ENCODE measurements at places on chromosomes 1 and 21.
A peak's percentile ranks its signal among the peaks of the same experiment; 100 is the strongest.

- DNase-seq = no peak
Observed at GRCh38 chr1:20220036-20220435, 33.7 kb upstream of the PLA2G2C start.

DNA sequence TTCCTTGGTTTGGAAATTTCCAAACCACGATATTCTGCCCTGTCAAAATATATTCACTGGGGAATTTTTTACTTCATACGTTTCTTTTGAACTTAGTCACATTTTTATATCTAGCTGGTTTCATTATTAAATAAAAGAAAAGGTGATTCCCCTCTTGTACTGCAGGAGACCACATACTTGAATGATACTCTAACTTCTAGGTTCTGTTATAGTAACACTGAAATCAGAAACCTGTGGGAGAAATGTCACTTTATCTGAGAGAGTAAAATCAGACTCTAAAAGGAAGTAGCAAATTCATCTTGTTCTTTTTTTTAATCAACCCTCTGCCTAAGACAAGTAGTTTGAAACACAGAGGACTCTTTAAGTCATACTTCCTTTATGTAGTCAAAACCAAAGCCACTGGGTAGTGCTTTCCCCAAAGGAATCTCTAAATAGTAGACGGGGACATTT, 34.4 kb downstream of the MRPL39 start:
- no peak for DNase-seq

- DNase-seq = no peak
Observed at GRCh38 chr1:24516506-24516905, 13.9 kb downstream of the RCAN3 start.

DNA sequence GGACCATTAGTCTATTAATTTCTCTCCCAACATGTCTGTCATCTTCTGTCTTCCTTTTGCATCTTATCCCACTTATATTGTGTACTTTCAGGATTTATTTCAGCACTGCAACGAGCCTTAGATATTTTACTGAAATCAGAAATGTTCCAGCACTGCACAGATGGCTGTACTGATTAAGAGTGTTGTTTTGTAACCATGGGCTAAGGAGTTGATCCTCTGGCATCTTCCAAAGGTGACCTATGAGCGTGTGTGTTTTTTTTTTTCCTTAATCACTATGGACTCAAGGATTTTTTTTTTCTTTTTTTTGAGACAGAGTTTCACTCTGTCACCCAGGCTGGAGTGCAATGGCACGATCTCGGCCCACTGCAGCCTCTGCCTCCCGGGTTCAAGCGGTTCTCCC, 7.1 kb upstream of the DDX59 start:
- no peak for DNase-seq

- DNase-seq = no peak
Observed at GRCh38 chr21:32735524-32735923, 7.7 kb upstream of the SYNJ1 start.

DNA sequence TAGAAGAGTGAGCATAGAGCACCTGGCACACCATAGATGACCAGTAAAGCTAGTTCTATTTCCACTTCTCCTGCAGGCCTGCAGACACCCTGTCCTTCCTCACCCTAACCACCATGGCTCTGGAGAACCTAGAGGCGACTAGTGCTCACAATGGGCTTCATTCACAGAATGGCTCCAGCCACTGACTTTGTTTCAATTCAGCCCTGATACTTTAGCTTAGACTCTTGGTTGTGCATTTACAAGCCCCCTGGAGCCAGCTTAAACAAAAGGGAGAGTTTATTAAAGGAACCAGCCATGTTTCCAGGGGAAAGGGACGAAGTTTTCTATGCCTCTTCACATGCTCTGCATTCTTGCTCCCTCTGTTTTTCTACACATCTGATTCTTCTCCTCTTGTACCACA, 123.7 kb downstream of the NAV1 start:
- no peak for DNase-seq

GRCh38 chr1:192639607-192640368, 3.8 kb downstream of the RGS13 start:
- peak; percentile 36 for DNase-seq

GRCh38 chr1:5514527-5515183, 477.6 kb downstream of the NPHP4 start:
- no peak for DNase-seq

GRCh38 chr1:37073854-37074379, 39.6 kb upstream of the GRIK3 start:
- no peak for DNase-seq

DNA sequence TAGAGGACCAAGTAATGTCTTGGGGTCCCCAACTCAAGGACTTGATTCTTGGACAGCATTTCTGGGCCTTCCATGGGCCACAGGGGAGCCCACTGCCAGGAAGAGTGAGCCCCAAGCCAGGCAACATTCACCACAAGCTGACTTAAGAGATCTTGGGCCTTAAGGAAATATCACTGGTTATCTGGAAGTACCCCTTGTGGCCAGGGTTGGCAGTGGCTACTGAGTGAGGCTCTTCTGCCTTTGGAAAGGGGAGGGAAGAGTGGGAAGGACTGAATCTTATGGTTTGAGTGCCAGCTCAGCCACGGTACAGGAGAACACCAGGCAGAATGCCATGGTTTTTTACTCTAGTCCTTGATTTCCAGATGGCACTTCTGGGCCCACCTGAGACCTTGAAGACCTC, 228.9 kb upstream of the RGS18 start:
- no peak for DNase-seq

DNA sequence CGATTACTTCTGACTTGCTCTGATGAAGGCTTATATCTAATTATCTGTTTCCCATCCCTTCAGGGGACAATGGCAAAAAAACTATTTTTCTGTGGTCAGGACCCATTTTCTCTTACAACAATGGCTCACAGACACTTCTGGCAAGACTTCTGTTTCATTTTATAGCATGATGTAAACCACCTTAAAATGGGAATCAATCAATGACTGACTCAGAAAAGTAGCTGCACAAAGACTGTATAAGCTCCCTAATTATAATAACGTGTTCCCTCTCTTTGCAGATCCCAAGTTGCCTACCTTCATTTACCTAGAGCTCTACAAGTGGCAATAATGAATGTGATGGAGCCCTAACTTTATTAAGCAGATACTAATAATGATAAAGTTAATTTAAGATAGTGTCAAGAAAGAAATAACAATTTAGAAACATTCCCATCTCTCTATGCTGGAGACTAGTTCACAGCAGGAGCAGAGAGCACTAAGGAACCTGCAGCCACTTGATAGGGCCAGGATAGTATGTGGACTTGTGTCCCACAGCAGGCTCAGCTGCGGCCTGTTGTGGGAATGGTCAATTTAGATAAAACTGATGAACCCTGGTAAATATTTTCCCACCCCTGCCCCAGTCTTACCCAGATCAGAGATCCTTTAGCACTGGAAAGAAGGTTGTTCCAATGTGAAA, 538 bp downstream of the GBP2 start:
- DNase-seq = no peak

GRCh38 chr1:11188858-11189451, at the start of gene ANGPTL7:
Gene ANGPTL7 (plus strand): TSS chr1:11189355. CDS start chr1:11189580, 225 bp downstream.
- no peak for DNase-seq

GRCh38 chr1:69645477-69645876, 77.8 kb downstream of the LRRC7 start:
- DNase-seq = no peak
